ENCODE measurements at places on chromosomes 16 and 17. TPM values are rescaled to one million over a fixed set of nuclear protein-coding genes. Genes with fewer than 3 reads are reported as not detected.

The SLC9A5 gene
- 0.93 TPM for total RNA-seq

The DUSP3 gene
- 169 TPM for total RNA-seq

The XAF1 gene
- 40.9 TPM for total RNA-seq

The ZNF232 gene
- 14.2 TPM for total RNA-seq

The CES5A gene
- total RNA-seq, result not detected

The AURKB gene
- 5.3 TPM for total RNA-seq

DNA sequence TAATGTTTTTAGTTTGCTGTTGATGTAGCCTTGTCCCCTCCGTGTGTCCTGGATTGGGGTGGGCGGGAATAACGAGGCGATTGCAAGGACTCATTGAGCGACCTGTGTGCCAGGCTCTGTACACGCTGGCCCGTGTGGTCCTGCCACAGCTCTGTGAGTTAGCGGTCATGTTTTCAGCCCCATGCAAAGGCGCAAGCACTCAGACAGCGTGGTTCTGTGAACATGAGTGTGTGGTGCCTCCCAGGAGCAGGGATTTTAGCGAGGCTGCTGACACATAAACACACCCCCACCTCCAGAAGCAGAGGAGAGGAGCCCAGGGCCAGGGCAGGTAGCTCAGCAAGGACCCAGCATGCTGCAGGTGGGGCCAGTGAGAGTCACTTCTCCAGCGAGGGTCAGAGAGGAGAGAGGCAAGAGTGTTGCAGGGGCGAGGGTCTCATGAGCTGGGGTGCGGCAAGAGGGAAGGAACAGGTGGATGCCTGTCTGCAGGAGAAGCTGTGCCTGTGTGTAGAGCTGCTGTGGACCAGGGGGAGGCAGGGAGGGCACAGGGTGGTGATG is 115.3 kb downstream of the OR1D5 start:
- no peak for ATAC-seq

- no peak for ATAC-seq
Measured at GRCh38 chr17:80603396-80603795, 58.8 kb downstream of the RPTOR start.

DNA sequence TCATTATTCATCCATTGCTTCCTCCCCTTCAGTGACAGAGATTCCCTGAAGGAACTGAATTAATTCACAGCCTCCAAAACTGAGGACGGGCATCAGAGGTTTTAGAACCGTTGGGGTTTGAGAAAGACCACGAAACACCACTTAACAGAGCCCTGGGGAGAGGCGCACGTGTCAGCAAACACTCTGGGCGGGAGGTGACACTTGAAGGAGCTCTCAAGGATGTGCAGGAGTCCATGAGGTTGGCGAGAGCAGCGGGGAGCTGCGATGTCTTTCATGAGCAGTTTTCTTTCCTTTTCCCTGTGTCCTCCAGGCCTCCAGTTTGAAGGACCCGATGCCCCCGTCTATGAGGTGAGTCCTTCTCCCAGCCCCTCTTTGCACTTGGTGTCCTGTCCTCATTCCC is 23.7 kb downstream of the B4GALNT2 start:
- no peak for ATAC-seq

GRCh38 chr17:14866266-14866665 is 398.9 kb downstream of the PMP22 start:
- ATAC-seq, result no peak

DNA sequence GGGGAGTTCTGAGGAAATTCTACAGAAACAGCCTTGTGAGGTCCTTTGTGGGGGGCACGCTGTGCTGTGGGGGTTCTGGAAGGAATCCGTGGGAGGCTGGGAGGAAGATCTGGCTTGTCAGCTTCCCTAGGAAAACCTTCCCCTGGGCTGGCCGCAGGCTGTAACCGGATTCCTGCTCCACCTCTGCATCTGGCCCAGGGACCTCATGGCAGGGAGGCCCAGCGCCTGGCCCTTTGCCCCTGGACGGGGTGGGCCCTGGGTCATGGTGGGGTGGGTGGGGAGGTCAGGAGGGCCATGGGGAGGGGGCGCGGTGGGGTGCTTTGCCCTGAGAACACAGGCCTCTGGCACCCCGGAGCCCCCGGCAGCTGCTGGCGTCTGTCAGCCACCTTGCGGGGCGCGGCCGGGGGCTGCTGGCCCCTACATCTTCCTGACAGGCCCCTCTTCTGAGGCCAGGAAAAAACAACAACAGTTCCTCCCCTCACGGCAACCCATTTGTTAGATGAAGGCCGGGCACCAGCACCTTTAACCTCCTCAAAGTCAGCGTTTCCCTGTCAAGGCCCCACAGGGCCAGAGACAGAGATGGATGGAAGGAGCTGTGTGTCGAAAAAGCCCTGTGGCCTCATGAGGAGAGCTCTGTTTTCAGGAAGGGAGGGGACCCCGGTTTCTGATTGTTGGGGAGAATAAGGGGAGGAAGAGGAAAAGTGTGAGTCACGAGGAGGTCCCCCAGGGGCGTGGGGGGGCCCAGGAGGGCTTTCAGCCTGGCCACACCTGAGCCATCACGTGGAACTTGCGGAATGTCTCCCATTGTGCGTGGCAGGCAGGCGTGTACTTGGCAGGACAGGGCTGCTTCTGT is 3.6 kb upstream of the MEOX1 start:
- ATAC-seq, result peak; percentile 67

GRCh38 chr17:14630046-14630445 is 329.2 kb downstream of the HS3ST3B1 start:
- no peak for ATAC-seq

DNA sequence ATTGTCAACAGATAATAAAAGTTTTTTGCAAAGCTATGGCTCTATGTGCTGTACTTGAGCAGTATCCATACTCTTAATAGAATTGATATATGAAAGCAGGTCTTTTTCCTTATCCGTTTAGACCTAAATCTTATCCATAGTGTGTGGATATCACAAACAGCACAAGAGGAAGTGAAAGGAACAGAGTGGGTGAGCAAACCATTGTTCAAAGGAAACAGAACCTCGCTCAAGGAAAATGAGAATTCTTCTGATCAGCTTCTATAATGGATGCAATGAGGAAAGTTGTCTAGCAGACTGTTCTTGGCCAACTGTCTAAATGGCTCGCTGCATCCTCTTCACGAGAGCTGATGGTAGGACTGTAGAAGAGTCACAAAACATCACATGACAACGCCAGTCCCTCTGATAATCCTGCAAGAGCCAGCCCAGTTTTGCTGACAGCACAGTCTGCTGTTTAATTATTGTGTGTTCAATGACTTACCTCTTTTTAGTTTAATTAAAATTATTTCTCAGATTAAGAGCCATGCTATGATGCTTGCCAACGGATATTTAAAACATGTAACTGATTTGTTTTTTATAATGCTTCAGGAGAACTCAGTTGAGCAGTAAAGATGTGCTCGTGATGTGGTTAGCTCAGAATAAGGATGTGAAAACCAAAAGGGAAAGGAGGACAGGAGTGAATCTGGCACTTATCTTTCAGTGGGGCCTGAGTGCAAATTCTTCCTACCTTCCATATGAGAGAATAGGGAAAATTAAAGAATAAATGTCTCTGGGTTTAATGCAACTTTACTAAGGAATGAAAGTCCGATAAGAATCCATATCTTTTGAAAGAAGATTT is 38.5 kb downstream of the WWOX start:
- ATAC-seq, result no peak

GRCh38 chr17:20992987-20993862 is 49.6 kb downstream of the USP22 start:
- ATAC-seq, result peak; percentile 50

- no peak for ATAC-seq
Measured at GRCh38 chr16:53073022-53073421, 18.2 kb downstream of the CHD9 start.

- ATAC-seq, result no peak
Measured at GRCh38 chr16:58499092-58499511, 841 bp upstream of the NDRG4 start.

- ATAC-seq, result no peak
Measured at GRCh38 chr17:75847614-75848522, 3.7 kb upstream of the UNC13D start.

- no peak for ATAC-seq
Measured at GRCh38 chr16:73543970-73544599, 496.2 kb upstream of the ZFHX3 start.

GRCh38 chr17:81267390-81268067 is 27.6 kb downstream of the SLC38A10 start:
- ATAC-seq, result no peak

DNA sequence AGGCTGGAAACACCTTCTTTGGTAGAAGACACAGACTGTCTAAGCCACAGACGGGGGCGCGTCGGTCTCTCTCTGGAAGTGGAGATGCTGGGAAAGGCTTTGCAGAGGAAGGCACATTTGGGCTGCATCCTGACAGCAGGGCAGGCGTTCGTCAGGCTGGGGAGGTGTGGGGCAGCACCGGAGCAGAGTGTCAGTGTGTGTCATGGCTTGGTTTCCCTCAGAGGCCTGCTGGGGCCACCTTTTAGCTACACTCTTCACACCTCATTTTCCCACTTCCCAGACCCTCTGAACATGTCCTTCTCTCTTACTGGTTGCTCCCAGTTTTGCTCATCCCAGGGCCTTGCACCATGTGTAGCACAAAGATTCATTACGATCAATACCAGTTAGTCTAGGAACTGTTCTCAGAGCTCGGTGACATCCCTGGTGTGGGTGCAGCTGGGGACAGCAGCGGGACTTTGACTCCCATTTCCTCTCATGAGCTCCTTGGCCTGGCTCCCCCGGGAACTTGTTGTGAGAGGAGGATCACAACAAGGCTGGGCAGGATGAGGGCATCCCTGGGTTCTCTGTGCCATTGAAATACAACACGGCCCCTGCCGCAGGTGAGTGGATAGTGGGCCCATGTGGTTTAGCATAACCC is 33.1 kb downstream of the SMARCE1 start:
- no peak for ATAC-seq

DNA sequence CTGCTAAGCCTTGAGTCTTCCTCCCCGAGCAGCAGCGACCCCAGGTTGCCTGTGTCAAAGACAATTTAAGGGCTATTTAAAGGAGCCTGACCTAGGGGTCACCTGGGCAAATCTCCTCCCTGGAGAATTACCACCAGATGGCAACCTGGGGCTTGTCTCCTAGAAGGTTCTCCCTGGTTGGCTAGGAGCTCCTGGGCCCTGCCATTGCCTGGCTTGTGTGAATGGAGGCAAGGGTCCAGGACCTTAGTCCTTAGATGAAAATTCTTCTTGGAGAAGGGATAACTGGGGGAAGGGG is 51.3 kb upstream of the TAC4 start:
- no peak for ATAC-seq

DNA sequence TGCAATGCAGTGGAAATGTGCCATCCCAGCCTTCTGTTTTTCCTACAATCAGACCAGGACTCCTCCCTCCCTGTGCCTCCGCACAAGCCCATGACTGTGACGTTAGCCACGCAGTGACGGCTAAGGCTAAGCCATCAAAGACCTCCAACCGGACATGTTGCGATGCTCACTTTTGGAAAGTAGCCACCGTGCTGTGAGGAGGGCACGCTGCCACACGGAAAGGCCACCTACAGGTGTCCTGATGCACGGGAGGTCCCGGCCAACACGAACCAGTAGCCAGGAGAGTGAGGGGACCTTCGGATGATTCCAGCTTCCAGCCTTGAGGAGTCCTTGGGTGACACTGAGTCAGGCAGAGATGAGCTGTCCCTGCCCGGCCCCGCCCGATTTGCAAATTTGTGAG is 53.9 kb downstream of the FOXL1 start:
- ATAC-seq, result no peak

DNA sequence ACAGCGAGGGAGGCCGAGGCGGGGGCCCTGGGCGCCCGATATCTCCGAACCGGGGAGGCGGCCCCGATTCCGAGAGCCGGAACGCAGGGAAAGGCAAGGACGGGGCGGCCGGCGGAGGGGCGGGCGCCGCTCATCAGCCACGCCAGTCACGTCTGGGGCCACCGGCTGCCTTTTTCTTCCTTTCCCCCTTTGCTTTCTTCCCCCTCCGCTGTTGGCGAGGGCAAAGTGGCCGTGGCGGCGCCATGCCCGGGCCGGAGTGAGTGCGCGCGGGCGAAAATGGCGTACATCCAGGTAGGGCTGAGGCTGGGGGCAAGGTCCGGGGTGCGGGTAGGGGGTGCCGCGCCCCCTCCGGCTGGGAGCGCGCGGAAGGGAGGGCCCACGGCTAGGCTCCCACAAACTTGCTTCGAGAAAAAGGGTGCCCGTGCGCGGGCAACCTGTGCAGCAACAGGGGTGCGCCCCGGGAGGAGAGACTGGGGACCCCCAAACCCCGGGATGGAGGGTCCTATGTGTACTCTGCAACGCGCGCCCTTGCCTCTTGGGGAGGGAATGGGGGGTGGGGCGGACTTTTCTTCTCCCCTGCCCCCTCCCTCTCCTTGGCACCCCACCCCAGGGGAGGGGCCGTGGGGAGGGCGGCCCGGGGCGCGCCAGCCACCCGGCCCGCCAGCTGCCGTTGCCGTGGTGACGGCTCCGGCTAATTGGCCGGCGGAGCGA is 486 bp downstream of the SYT17 start:
- ATAC-seq, result peak; percentile 53

- ATAC-seq, result no peak
Measured at GRCh38 chr17:66542967-66543520, 240.6 kb downstream of the PRKCA start.

GRCh38 chr16:30488764-30489605 is 16.4 kb downstream of the ITGAL start:
- ATAC-seq, result no peak

DNA sequence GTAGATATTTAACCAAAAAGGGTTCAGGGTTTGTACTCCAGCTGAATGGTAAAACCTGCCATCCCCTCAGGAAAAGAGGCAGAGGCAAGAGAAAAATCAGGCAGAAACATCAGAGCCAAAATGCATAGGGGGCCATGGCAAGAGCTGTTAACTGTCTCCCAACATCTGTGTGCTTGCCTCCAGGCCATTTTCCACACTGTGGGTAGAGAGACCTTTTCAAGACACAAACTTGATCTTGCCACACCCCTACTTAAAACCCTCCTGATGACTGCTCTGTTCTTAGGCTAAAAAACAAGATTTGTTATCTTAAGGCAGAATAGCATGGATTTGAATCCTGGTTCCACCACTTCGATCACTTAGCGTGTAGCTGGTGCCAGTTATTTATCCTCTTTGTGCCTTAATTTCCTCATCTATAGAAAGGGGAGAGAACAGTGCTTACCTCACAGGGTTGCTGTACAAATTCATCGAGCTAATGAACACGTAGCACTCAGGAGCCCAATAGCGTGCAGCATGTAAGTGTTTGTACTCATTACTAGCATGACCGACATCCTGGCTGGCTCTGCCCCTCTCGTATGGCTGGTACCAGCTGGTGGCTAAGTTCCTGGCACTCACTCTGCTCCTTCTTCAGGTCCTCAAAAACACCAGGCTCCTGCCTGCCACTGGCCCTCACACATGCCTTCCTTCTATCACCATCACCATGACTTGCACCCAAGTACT is 25.8 kb downstream of the STAT3 start:
- no peak for ATAC-seq

Data from gastroesophageal sphincter (tissue), 4 donors.